ENCODE measurements at places on chromosomes 2 and 18.

DNA sequence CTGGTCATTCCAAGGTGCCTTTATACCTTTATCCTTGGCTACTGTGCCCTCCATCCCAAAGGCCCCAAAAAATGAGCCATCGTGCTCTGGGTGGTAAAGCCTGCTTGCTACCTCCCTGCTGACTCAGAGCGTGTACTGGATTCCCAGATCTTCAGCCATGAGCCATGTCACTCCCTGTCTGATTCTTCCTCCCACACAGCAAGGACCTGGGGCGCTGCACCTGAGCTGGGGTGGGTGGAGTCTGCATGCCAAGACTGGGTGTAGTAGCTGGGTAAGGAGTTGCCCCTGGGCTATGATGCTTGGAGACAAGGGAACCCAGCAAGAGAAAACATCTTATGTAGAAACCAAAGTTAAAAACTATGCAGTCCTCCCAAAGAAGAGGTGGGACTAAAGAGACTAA is 37.2 kb upstream of the APCDD1 start:
- no peak for DNase-seq

- no peak for DNase-seq
Observed at GRCh38 chr2:190635781-190636180, 13.1 kb upstream of the NAB1 start.

- DNase-seq = no peak
Observed at GRCh38 chr2:183186296-183186695, 62.1 kb downstream of the NUP35 start.

- DNase-seq = peak; percentile 29
Observed at GRCh38 chr2:216205486-216205885, 96.3 kb downstream of the XRCC5 start.

GRCh38 chr2:152761214-152761613 is 42.8 kb downstream of the ARL6IP6 start:
- DNase-seq = no peak

DNA sequence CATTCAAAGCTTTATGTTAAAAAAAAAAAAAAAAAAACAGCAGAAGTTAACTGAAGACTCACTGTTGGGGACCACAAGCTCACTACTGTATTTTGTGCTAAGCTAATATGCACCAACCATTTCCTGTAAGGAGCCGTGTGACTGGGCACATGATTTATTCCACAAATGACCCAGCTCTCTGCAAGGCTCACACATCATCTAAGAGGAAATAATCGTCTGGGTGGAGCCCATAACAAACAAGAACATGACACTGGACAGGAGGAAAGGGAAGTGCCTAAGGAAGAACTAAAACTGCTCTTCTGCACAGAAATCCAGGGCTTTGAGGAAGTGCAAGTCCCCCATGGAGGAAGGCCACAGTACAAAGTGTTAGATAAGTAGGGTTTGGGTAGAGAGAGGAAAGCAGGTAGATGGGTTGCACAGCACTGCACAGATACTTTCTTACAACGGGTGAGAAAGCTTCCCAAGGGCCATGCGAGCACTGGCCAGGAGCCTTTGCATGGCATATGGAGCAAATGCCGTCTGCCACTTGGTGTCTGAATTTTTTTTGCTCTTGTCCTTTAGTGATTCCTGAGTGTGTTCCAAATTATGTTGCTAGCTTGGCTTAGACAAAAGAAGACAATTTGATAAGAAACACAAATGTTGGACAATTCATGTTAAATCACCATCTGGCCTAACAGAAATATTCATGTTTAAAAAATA is 24.4 kb downstream of the NFE2L2 start:
- peak; percentile 95 for DNase-seq

DNA sequence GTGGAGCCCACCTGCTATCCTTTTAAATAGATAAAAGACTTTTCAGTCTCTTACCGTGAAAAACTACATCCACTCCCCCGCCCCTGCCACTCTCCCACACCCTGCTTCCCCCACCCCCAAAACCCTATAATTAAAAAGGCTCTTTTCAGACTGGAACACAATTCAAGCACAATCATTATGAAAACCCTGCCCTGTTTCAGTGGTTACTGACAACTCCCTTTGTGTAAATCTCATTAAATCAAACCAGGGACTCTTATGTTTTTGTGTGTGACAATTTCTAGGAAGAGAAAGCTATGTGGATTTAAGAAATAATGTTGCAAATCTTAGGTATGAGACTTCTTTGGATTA is 21.0 kb upstream of the ZNF532 start:
- DNase-seq = no peak

All from SIG-M5 (cell line).